ENCODE measurements at places on chromosomes 7 and 10.

- DNase-seq, result no peak
These were observed 88.3 kb downstream of the NKX6-2 start for GRCh38 chr10:132697578-132698200.

DNA sequence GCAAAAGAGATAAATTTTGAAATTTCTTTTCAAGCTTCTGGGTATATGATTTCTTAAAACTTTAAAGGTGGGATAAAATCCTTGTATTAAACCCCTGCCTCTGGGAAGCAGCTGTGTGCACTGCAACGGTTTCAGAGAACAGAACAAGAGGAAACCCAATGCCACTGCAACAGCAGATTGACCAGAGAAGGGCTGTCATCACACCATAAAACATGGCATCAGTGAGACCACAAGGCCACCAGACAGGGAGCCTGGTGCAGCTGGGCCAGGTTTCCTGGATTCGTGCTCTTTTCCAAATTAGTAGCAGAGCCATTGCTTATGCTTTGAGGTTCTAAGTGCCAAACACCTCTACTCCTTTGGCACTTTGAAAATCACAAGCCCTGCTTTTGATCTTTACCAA is 152.4 kb downstream of the PRPF18 start:
- no peak for DNase-seq

- DNase-seq, result no peak
These were observed 52.8 kb downstream of the ABLIM1 start for GRCh38 chr10:114605155-114605797.

- DNase-seq, result no peak
These were observed 83.5 kb downstream of the SPDYE5 start for GRCh38 chr7:75575488-75576121.

- no peak for DNase-seq
These were observed 35.9 kb upstream of the FAM3C start for GRCh38 chr7:121431996-121432395.

DNA sequence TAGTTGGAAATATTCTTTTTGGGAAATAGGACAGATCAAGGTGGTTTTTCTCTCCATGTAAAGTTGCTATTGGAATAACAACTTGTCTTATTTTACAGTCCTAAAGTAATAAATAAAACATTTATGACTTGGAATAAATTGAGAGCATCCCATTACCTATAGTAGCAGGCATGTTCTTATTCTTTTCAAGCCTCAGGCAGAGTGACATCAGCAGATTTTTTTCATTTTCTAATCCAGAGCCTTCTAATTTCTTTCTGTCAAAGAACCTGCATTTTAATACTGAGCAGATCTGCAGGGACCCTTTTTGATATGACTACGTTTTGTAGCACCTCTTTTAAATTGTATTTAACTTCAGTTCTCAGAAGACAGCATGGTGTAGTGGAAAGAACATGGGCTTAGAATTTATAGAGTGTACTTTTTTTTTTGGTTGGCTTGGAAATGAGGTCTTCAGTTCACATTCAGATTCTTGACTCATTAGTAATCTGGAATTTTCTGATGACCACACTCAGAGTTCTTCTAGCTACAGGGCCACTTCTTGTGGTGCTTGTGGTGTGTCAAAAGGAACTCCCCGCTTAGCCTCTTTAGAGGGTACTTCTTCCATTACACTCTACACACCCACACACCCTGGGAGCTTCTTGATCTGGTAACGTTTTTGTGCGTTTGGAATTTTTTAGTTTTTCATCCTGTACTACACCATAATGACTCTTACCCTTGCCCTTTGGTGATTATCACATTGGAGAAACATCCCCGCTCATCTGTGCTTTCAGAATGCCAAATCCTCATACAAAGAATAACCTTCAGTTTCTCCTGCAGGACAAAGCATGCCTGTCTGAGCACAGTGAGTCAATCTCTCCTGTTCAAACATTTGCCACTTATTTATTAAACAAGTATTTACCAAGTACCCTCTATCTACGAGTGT is 34.6 kb downstream of the AGK start:
- peak; percentile 96 for DNase-seq

- no peak for DNase-seq
These were observed 183.4 kb upstream of the BMPER start for GRCh38 chr7:33721895-33722294.

DNA sequence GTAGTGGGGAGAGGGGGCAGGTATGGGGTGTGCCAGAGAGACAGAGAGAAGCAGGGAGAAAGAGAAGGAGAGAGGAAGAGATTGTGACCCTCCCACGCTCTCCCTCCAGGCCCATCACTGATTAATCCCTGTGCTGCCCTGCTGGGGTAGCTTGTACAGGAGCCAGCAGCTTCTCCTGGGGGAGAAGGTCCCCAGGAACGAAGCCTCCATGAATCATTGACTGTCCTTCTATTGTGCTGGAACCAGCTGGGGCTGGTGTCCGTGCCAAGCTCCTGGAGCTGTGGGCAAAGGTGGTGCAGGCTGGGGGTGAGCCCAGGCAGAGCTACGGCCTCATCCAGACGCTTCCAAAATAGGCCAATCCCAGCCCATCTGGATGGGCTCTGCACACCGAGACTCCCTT is 20.9 kb downstream of the AQP1 start:
- no peak for DNase-seq

DNA sequence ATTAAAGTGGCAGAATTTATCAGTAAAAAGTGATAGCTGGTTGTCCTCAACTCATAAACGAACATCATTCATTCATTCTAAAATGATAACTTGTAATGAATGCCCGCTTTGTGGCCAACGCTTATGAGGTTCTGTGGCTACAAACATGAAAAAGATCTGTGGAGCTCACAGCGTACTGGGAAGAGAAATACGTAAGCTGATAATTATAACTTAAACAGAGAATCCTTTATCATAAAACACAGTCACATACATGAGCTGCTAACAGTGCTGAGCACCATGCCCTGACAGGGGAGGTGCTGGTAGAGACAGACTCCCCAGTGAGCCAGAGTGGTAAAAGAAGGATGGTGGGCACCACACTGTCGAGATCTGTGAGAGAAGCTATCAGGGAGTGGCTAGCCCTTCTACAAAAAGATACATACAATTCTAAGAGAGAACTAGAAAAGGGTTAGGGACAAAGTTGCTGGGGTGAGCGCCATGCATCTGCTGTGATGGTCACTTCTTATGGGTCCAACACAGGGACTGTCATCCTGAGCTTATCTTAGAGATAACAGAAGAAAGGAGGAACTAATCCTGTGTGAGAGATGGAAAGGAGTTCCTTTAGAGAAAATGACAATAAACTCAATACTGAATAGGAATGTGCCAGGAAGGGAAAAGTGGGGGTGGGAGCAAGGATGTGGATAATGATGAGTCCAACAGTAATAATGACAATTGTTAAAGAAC is 106.7 kb downstream of the USP6NL start:
- no peak for DNase-seq

- DNase-seq, result no peak
These were observed 101.5 kb upstream of the DIP2C start for GRCh38 chr10:790821-791551.

GRCh38 chr7:95201727-95202126 is 122.6 kb downstream of the PON1 start:
- DNase-seq, result no peak

- no peak for DNase-seq
These were observed 274.6 kb upstream of the SMIM30 start for GRCh38 chr7:113392841-113393540.

- DNase-seq, result peak; percentile 55
These were observed 138.1 kb upstream of the THSD7A start for GRCh38 chr7:11970132-11970531.

- no peak for DNase-seq
These were observed 155.8 kb downstream of the WDR37 start for GRCh38 chr10:1211844-1212570.

DNA sequence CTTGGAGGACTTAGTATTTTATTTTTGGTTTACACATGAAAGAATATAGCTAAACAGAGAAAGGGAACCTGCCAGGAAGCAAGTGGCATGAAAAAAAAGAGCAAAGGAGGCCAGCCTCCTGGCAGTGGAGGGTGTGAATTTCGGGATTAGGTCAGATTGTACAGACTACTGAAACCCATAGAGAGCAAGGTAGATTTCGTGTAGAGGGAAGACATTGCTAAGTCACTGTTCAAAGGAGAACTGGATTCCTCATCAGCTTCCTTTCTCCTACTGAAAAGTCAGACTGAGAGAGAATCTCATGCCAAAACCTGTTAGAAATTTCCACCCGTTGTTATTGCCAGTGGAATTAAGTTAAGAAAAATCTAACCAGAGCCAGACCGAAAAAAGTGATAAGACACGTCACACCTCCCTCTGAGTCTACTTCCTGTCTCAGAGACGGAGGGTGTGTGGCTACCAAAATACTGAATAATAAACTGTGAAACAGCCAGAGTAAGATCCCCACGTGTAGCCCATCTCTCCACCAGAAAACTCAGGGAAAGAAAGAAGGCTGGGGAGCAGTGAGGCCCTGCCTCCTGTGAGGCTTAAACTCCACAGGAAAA is 118.8 kb downstream of the SKIDA1 start:
- DNase-seq, result peak; percentile 51

DNA sequence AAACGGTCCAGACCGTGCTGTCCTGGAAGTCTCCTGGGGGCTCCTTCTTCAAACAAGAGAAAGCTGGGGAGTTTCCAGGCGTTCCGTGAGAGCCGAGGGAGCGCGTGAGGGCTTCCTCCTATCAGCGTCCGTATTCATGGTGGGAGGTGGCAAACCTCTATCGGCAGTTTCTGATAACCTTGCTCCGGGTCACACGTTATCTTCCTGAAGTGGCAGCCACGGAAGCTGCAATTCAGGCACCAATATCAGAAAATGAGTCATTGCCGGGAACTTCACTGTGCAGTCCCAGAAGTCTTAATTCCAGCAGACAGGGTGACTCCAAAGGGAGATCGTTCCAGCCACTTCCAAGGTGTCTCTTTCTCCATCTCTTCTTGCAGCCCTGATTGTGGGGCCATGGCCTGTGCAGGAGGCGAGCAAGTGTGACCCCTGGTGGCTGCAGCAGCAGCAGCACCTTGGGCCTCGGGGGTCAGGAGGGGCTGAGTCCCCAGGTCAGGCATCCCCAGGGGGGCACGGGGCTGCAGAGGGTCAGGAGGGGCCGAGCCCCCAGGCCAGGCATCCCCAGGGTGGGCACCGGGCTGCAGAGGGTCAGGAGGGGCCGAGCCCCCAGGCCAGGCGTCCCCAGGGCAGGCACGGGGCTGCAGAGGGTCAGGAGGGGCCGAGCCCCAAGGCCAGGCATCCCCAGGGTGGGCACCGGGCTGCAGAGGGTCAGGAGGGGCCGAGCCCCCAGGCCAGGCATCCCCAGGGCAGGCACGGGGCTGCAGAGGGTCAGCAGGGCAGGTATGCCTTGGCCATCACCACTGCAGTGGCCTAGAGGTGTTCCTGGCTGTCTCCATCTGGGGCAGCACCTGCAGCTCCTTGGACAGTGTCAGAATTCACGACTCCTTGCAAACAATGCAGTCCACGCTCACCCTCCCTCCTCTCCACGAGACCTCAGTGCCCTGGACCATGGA is 538.7 kb downstream of the DNAJB6 start:
- DNase-seq, result peak; percentile 3

GRCh38 chr7:35716038-35716803 is 21.3 kb upstream of the HERPUD2 start:
- peak; percentile 32 for DNase-seq

GRCh38 chr7:151447312-151447711 is 7.4 kb upstream of the CRYGN start:
- no peak for DNase-seq

DNA sequence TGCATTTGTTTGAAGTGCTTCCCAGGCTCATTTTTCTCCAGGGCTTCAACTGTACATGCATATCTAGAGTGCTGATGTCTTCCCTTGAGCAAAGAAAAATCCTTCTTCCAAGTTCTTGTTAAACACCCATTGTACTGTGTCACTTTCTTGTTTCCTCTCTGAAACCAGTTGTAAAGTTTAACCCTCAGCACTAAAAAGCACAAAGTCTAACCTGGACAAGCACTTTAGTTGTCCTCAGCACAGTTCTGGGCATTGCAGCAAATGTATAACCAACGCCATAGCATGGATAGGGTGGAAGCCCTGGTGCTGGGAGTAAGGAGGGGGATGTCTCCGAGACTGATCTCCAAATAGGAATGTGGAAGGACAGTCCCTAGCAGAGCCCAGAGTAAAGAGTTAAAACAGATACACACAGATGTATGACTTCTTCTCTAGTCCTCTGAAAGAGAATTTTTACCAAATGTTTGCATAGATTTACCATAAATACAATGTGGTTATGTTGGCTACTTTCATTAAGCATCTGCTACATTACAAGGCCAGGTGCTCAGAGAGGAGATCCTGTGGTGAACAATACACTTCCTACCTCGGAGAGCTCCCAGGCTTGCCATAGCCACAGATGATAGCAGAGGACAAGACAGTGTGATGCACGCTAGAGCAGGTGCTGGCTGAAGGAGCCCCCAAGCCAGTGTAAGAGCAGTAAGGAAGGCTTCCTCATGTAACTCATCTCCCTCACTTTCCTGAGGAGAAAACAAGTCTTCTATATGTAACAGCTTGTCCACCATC is 57.0 kb downstream of the DNAJC12 start:
- DNase-seq, result no peak

DNA sequence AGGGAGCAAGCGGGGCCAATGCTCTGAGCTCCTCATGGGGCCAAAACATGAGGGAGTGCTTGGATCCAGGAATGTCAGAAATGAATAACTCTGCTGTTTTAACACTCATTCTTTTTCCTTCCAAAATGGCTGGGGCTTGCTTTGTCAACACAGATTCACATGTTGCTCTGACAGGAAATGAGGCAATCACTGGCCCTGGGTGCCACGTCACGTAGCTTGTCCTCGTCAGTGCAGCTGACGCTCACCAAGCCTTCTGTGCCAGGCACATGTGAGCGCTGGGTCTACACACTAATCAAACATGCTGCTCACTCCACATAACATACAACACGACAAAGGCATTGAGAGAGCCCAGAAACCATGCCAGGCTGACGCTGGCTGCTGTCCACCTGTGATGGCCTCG is 198.9 kb downstream of the WDR37 start:
- DNase-seq, result peak; percentile 2

- peak; percentile 39 for DNase-seq
These were observed 56.9 kb downstream of the HDAC9 start for GRCh38 chr7:18552316-18552916.

DNA sequence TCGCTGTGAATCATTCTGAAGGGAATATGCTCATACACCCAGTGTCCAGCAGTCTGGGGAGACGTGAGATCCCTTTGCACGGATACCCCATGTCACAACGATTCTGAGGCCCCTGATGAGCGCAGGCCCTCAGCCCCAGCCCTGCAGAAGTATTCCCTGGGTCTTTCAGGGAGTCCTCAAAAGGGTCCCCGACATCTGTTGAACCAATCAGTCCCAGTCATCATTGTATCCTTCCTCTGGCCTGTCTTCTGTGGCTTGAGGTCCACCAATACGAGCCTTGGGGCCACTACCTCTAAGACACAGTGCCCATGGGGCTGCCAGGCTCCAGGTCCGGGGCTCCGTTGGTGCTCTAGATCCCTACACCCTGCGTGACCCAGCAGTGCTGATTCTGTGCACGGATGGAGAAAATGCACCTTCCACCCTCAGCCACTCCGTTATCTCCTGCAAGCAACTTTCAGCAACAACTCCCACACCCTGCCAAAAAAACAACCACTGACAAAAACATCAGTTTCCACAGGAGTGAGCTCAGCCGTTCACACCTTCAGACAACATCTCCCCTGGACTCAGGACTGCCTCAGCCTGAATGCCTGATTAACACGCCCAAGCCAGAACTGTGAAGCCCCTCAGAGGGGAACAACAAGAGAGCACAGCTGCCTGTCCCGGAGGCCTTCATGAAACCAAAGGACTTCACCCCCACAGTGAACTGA is 46.9 kb upstream of the KDM7A start:
- no peak for DNase-seq

Data from M059J (cell line).